ENCODE measurements at places on chromosomes 2 and 18.

DNA sequence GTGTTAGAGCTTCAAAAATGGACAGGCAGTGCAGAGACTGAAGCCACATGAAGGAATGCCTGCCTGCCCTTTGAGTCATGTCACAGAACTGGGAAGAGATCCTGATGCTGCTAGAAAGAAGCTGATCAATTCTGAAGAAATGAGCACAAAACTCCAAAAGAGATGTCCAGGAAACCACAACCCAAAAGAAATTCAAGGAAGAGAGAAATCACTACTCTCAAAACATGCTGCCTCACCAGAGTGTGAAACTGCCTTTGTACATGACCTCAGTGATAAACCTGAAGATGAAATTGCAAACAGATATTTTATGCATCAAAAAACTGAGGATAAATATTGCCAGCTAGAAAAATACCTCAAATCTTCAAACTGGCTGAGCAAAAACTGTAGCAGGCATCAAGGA, 20.5 kb downstream of the USP40 start:
- no peak for DNase-seq

- no peak for DNase-seq
These were observed 91.7 kb downstream of the INHBB start for GRCh38 chr2:120437604-120438000.

- no peak for DNase-seq
These were observed 33.5 kb downstream of the CUL3 start for GRCh38 chr2:224551693-224552092.

- no peak for DNase-seq
These were observed 725 bp downstream of the SLC66A2 start for GRCh38 chr18:79950515-79951341.

DNA sequence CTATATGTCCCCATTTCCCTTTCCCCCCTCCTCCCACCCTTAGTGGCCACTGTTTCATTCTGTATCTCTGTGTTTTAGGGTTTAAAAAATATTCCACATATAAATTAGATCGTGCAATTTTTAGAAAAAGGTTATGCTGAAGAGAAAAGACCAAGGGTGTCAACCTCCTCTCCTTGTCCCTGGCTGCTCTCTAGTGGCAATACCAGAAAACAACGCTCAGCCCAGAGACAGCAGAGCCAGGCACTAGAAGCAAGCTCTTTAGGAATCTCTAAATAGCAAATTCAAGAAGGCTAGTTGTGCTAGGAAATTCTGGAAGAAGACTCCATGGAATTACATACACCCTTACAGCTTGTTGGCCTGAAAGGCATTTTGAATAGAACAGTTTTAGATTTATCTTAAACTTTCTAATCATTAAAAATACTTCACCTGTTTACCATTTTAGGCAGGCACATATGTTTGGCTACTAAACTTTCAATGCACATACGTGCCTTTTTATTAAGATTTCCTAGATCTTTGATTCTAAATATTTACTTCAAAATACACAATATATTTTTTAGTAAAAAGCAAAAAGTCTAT, 35.1 kb upstream of the RASGRP3 start:
- DNase-seq = peak; percentile 16

- no peak for DNase-seq
These were observed 4.3 kb downstream of the C2orf68 start for GRCh38 chr2:85607268-85608215.

DNA sequence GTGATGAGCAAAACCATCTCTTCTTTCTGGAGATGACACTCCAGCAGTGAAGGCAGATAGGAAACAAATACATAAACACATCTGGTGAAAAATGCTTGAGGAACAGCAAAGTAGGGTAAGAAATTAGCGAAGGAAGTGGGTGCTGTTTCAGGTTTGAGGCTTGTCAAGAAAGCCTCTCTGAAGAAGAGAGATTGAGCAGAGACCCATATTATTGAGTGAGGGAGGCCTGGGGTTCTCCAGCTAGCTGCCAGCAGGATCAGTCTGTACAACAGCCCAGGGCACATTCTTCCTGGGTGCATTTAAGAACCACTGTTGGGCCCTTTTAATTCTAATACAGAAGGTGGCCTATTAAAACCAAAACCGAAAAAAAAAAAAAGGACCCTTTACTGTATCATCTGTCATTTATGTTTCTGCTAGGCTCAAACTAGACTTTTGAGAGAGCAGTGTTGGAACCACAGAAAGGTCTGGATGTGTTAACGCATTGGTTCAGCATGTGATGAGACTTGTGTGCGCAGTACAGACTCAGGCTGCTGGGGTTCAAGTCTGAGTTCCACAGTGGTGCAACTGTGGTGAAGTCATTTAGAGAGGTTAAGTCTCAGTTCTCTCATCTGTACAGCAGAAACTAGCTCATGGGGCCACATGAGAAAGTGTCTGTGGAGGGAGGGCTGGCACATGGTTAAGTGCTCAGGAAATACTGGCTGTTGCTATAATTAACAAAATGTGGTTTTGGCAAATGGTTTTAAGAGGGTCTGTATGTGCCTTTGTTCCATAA, 28.9 kb downstream of the MGAT5 start:
- DNase-seq = no peak

GRCh38 chr18:8091035-8091434, 518.2 kb upstream of the RAB12 start:
- DNase-seq = no peak

DNA sequence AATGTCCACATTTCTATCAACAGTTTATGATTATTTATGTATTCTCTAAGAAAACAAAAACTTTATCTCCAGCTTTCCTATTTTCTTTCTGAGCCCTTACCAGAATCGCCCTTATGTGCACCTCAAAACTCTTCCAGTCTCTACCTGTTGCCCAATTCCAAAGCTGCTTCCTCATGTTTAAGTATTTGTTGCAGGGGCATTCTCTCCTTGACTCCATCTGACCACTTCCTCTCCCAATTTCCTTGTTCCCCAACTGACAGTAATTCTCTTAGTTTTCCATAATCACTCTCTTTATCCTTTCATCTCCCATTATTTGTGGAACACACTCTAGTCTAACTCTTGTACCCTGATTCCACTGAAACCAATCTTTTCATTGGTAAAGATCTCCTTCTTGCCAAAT, 105.4 kb upstream of the RBBP8 start:
- DNase-seq = no peak

DNA sequence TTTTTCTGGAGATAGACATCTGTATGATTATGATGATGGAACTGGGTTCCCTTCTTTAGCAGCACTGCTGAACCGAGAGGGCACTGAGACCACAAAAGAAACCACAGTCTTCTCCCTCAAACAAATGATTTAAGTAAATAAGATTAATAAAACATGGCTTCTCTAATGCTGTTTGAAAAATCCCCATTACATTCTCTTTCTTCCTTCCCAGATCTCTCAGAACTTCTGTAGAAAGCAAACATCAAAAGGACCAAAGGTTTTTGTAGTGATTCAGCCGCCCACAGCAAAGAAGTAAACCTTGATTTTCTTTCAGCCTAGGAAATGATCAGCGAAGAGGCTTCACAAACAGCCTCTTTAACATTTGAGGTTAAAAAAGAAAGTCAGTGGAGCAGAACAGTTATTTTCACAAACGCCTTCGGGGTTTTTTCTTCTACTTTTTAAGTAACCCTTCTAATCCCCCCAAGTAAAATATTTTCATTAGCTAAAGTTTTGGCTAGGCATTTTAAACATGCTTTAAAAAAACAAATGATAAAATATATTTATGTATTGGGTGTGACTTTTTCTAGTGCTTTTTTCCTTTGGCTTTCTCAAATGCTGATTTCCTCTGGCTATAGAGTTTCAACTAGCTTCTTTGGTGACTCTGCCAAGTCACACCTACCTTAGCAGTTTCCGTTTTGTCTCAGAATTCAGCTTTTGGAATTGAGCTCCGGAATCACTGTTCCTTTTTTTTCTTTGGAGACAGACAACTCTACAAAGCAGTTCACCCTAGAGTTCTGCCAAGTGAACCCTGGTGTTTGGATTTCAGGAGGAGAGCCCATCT, 89.6 kb downstream of the UPP2 start:
- peak; percentile 64 for DNase-seq

DNA sequence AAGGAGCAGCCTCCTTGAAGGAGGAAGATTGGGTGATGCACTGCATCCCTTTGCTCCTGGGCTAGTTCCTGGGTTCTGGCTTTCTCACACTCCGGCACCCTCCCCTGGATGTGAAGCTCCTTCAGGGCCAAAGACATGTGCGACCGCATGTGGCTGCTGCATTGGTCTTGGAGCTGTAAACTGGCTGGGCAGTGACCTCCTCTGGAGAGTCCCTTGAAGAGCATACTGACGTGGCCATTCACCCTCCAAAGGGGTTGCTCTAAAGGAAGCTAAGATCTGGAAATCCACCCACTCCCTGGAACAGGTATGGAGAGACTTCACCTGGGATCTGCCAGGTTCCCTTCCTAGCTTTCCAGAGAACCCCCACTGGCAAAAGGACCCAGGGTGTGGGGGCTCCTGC, 62.1 kb downstream of the TMEM17 start:
- no peak for DNase-seq

- no peak for DNase-seq
These were observed 30.2 kb downstream of the GLI2 start for GRCh38 chr2:120765678-120766469.

DNA sequence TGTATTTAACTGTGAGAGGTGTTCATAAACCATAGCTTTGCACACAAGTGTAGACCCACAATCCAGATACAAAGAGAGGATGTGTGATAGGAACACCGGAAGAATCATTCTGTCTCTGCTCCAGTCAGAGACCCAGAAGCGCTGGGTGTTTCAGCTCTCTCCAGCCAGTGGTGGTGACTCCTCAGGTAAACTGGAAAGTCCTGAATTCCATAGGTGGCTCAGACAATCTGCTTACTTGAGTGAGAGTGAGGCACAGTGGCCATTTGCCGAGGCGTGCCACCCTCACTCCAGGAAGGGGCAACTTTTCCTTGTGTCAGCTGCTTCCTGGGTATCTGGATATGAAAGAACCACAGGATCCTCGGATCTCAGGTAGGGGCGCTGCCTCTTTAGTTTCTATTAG, 171.5 kb downstream of the KCNS3 start:
- DNase-seq = no peak

DNA sequence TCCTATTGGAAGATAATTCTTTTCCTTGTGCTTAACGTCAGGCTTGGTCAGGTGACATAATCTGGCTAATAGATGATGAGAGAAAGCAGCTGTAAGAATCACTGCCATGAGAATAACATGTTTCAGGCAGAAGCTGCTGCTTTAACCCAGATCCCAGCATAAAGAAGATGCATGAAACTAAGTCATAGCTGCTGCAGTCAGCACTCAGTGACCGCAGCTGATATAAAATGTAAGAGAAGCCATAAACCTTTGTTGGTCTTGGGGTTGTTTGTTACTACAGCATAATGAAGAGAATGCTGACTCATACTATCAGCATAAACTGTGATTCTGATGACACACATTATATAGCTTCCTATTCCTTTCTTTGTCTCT, 274.3 kb upstream of the TRIB2 start:
- DNase-seq = no peak

- peak; percentile 77 for DNase-seq
These were observed 598 bp upstream of the CEP68 start for GRCh38 chr2:65055422-65056214.

GRCh38 chr2:222897898-222898297, 37.1 kb downstream of the ACSL3 start:
- no peak for DNase-seq

GRCh38 chr2:35822716-35823115, 532.9 kb upstream of the CRIM1 start:
- DNase-seq = no peak

GRCh38 chr2:11389551-11390398, 45.3 kb upstream of the ROCK2 start:
- no peak for DNase-seq

DNA sequence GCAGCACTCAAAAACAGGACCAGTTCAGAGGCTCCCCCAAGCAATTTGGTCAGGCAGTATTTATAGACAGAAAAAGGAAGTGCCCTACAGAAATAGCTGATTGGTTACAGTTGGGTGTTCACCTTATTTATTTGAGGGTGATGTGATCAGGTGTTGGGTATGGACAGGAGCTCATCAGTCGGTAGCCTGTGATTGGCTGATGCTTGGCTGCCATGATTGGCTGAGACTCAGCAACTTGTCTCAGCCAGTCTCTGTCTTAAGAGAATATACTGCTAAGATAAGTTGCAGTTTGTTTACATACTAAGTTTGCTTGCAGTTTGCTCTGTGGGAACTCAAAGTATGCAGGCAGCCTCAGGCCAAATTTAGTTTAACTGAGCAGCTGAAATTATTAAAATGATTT, 9.4 kb downstream of the ABCG8 start:
- DNase-seq = no peak

DNA sequence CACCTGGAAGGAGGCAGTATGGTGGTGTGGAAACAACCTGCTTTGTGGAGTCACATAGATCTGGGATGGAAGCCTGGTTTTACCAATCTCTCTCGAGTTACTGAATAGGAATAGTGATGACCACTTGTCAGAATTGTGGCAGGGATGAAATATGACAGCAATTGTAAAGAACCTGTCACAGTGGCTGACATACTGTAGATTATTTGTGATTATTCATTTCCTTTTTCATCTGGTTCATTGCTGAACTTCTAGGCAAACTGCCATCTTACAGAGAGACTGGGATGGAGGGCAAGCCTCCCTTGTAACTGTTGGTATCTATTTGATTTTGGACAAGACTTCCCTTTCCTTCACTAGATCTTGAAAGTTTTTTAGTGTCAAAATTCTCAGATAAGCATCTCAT, 42.0 kb downstream of the FMNL2 start:
- no peak for DNase-seq

DNA sequence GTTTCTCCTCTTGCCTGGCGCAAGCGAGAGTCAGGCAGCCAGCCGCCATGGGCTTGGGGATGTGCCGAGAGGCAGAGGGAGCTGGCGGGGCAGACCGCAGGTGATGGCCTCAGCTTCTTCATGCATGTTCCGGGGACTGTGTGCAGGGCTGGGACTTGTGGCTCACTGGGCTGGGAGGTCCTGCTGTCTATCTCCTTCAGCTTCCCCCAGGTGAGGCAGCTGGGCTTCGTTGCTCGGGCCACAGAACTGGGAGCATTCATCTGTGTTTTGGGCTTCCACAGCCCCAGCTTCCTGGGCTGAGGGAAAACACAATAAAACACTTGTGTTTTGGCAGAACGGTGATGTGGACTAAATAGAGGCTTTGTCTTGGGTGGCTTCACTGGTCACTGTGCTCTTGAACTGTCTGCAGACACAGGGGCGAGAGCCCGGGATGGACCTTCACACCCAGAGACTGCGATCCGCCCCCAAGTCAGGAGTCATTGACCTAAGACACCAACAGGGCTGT, 93.5 kb downstream of the DYSF start:
- no peak for DNase-seq

All from NCI-H1105 treated with DMSO at 0.1 percent for 48 hours (cell line).